Esophagus squamous epithelium (tissue), 5 donors: ENCODE measurements at places on chromosomes 4 and X.

- no peak for DNase-seq
Measured at GRCh38 chrX:132369617-132370326, 119.1 kb downstream of the MBNL3 start.

DNA sequence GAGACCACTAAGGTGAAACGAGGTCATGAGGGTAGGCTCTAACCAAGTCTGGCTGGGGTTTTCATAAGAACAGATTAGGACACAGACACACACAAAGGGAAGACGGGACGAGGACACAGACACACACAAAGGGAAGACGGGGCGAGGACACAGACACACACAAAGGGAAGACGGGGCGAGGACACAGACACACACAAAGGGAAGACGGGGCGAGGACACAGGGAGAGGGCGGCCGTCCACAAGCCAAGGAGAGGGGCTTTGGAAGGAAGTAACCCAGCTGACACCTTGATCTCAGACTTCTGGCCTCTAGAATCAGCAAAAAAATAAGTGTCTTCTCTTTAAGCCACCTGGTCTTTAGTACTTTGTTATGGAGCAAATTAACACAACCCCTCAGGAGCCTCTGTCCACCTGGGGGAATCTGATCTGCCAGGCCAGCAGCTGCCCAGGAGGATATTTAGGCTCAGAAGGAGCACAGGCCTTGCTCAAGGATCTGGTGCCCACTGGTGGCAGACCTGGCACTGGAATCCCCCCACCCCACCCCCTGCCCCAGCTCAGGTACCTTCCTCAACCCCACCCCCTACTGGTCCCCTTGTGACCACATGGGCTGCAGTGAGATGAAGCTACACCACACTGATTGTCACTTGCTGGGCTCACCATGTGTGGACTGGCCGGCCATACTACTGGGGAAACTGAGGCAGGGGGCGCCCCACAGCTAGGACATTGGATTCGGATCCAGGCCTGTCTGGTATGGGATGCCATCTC lies 2.8 kb downstream of the ABLIM2 start:
- DNase-seq: no peak

DNA sequence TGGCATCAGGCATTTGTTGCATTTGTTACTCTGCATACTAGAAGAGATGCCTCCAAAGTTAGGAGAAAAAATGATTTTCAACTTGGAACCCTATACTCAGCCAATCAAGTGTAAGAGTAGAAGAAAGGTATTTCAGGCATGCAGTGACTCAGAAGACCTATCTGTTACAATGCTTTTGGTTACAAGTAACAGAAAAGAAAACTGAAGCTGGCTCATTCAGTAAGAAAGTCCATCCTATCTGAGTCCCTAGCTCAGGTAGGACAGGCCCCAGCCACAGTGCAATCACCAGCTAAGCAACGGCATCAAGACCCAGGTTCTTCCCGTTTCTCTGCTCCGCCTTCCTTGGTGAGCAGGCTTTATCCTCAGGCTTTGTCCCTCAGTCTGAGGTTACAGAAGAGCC lies 23.3 kb downstream of the MECP2 start:
- DNase-seq: no peak

- no peak for DNase-seq
Measured at GRCh38 chr4:175419236-175419718, 392.8 kb downstream of the GPM6A start.

GRCh38 chr4:109301651-109302360 lies 652 bp downstream of the COL25A1 start:
- DNase-seq: no peak

DNA sequence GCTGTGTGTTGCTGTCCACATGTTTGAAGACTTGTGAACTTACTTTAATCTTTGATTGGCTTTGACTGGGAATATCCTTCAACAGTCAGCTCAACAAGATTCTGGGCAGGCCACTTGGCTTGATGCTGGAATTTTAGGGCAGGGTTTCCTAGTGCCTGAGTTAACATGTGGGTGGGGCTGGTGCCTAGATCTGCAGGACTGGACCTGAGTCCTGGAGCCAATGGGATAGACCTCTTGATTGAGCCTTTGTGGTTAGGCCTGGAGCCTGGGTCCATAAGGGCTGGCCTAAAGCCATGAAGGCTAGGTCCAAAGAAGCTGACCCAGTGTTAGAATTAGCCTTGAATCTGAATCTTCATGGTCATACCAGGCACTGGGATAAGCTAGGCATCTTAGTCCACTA lies 757.1 kb upstream of the ADGRL3 start:
- no peak for DNase-seq

GRCh38 chr4:87249332-87250019 lies 29.1 kb upstream of the KLHL8 start:
- DNase-seq: no peak

- DNase-seq: no peak
Measured at GRCh38 chrX:54177306-54177705, 5.7 kb downstream of the FAM120C start.

DNA sequence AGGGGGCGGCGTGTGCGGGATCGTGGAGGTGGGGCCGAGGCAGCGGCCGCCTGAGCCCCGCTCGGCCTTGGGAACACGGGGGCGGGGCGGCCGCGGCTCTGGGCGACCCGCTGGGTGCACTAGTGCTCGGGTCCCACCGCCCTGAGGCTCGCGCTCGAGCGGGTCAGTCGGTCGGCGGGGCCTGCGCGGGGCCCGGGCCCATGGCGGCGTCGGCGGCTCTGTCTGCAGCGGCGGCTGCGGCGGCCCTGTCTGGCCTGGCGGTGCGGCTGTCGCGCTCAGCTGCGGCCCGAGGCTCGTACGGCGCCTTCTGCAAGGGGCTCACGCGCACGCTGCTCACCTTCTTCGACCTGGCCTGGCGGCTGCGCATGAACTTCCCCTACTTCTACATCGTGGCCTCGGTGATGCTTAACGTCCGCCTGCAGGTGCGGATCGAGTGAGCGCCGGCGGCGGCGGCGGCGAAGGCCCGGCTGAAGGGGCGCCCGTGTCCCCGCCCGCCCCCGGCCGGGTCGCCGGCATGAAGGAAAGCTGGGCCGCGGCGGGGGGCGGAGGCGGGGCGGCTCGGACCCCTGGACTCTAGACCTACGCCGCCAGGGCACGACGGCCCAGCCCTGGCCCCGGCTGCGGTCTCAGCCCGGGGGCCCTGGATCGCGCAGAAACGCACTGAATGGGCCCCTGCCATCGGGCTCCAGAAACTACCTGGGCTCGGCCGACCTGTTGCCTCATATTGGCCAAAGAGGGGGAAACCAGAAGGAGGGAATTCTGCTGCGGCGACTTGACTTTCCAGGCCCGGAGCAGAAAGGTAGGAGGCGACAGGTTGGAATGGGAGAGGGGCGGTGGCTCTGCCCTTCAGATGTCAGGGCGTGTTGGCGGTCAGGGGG lies at the start of gene SMIM10L2A:
TSS of gene SMIM10L2A (plus strand) at position 13 of the 878 bp plus-strand sequence. CDS start at position 201, 188 bp downstream.
- no peak for DNase-seq

- DNase-seq: no peak
Measured at GRCh38 chr4:2231082-2231481, 10.8 kb downstream of the HAUS3 start.

DNA sequence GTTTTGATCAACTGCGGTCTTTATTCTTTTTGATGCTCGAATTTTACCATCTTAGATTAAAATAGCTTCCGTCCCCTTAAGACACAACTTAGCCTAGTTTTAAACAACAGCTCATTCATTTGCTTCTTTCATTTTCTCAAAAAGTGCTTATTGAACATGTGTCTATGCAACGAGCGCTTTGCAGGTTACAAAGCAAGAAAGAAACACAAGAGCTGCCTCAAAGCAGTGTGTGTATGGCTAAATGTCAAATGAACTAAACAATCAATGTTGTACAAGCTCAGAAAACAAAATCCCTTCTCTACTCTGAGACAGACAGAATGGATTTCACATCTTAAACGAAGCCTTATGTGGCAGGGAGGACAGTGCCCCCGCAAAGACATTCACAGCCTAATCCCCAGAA lies 61.0 kb downstream of the EVC2 start:
- no peak for DNase-seq

- no peak for DNase-seq
Measured at GRCh38 chr4:121693886-121694285, 2.9 kb downstream of the ANXA5 start.

DNA sequence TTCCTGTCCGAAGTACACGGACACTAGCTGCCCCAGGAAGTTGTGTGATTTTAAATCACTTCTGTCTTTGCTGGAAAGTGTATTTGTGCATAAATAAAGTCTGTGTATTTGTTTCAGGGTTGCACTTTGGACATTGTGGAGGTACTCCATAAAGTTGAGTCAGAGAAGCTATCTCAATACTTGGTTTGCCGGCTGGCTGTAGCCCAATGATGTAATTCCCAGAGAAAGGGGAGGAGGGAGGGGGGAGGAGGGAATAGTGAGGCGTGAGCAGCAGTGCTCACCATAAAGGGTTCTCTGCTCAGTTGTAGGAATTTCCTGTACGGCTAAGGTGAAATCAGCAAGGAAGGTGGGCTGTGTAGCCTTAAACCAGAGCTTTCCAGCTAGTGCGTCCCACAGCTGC lies 7.5 kb downstream of the APEX2 start:
- DNase-seq: no peak

DNA sequence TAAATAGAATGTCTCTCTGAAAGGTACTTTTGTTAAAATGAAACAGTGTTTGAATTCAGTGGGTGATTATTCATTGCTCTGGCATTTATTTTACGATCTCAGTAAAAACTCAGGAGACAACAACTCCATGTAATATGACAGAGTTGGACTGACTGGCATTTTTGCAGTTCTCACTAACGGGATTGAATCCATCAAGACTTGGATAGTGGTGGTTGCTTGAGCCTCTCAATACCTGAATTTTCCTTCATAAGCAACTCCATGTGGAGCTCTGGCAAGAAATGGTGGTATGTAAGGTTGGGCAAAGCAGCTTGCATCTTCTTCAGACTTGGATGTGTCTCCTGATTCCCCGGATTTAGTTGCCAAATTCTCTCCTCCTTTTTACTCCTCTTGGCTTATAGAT lies 72.7 kb downstream of the FRMPD4 start:
- no peak for DNase-seq

- no peak for DNase-seq
Measured at GRCh38 chrX:81866873-81867272, 665.0 kb downstream of the SH3BGRL start.

DNA sequence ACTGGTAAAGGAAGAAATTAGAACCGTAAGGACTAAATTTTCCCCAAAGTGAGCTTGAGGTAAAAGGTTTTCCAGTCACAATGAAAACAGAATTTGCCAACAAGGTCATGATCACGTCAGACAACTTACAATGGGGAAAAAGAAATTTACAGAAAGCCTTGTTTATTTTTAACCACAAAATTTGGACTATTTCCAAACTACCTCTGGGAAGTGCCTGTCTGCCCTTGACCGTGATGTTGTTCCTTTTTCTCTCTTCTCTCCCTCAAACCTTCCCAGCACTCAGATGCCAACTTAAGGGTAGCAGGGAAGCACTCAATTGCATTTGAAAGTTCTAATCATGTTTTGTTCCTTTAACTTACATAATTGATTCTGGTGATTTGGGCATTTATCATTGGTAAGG lies 32.5 kb downstream of the MEPE start:
- DNase-seq: no peak

GRCh38 chr4:54898656-54899340 lies 226.6 kb downstream of the KDR start:
- no peak for DNase-seq

DNA sequence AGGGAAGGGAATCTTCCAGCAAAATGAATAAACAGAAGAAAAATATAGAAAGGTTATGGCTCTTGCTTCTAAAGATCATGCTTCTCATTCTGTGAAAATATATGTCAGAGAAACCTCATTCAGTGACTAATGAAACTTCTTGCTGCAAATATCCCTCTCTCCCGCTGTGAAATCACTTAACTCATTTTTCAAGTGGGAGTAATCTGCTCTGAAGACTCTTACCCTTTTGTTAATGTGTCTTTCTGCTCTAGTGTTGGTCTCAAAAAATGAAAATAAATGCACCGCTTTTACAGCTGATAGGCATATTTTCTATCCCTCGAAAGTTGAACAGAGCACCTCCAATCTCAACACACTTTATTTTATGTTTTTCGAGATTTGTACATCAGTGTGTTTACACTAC lies 252.3 kb downstream of the NLGN4X start:
- no peak for DNase-seq

DNA sequence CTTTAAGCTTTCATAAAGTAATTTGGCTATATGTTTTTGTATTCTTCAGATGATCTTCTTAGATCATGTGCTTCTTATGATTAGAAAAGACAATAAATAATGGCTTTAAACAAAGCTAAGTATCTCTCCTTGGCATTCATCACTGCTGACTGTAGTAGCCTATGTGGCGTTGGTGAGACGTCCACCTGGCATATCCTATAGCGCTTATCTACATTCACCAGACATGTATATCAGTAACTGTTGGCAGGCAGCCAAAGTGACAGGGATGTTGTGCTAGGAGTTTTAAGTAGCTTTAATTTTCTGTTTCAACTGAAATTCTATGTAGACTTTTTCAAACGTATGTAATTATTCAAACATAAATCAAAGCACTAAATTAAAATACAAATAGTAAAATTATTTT lies 276.4 kb downstream of the IL15 start:
- DNase-seq: no peak
